AG10803 (cell line): ENCODE measurements at places on chromosomes 5 and 9.

GRCh38 chr5:95621839-95622629, 2.1 kb downstream of the GPR150 start:
- no peak for DNase-seq

GRCh38 chr9:8778356-8778755, 978.8 kb upstream of the DMAC1 start:
- no peak for DNase-seq

- no peak for DNase-seq
These were observed 273.5 kb upstream of the PTGER4 start for GRCh38 chr5:40405996-40406740.

GRCh38 chr5:172450861-172451695, 3.2 kb downstream of the SH3PXD2B start:
- DNase-seq, result peak; percentile 61

DNA sequence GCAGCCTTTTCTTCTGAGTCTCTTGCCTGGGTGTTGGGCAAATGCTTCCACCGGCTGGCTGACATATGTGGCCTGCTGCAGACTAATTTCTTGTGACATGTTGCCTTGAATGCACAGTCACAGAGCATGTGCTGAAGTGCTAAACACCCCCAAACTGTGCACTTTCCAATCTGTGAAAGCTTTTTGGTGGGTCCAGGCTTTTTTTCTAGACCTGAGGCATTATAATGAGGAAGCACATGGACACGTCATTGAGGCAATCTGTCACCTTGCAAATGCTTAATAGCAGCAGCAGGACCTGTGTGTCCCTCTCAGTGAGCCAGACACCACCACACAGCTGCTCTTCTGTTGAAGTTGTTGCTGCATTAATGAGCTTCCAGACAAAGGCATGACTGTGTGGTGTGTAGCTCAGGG, 274.7 kb downstream of the ELAVL2 start:
- DNase-seq, result no peak

DNA sequence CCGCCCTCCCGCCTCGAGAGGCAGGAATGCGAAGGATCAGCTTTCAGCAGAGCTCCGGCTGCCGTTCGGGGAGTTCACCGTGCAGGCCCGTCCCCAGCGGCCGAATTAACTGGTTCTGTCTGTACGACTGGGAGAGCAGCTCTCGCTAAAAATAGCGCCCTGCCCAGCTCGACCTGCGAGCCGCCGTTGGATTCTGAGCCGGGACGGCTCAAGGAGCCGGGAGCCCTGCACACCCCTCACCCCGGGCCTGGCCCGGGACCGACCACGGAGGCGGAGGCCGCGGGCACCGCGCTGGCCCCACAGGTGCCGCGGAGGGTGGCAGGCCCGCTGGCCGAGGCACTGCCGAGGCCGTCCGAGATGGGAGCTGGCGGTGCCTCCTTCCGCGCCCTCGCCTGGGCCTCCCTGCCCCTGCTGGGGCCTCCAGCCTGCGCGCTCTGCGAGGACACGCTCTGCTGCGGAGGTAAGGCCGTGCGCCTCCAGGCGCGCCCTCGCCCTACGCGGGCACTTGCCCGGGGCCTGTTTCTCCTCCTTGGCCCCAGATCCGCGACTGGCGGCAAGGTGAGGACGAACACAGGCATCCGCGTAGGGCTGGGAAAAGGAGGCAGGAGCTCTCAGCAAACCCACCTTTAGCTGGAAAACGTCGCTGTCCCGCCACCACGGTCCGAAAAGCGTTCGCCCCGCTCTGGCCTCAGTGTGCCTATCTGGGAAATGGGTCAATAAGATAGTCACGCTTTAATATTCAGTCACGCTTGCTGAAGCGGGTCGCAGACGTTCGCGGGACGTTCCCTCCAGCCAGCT, 53.1 kb upstream of the DAB2IP start:
- DNase-seq, result peak; percentile 85

DNA sequence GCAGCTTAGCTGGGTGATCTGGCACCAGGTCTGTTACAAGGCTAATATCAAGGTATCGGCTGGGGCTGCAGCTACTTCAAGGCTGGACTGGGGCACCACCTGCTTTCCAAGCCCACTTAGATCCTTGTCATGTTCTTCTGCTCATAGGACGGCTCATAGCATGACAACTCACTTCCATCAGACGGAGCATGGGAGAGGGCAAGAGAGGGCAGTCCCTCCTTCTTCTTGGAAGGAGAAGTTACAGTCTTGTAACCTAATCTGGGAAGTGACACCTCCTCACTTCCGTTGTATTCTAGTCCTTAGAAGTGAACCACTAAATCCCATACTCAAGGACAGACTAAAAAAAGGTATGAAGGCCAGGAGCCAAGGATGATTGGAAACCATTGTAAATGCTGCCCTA, 258.2 kb downstream of the MAST4 start:
- no peak for DNase-seq

- no peak for DNase-seq
These were observed 42.6 kb upstream of the KIF2A start for GRCh38 chr5:62263401-62263800.

DNA sequence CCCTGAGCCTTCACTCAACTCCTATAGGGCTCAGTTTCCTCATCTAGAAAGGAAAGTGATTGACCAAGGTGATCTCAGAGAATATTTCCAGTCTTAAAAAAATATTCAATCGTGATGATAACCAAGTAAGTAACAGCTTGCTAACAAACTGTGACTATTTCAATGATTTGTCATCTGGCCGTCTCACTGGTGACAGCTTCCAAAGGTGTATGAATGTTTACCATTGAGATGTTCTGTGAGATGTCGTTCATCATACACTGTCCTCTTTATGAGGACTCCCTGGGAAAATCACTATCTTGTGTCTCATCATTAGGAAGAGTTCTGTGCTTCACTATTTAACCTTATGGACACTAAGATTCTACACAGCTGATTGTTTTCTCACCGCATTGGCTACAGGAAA, 75.7 kb downstream of the GLIS3 start:
- DNase-seq, result no peak

DNA sequence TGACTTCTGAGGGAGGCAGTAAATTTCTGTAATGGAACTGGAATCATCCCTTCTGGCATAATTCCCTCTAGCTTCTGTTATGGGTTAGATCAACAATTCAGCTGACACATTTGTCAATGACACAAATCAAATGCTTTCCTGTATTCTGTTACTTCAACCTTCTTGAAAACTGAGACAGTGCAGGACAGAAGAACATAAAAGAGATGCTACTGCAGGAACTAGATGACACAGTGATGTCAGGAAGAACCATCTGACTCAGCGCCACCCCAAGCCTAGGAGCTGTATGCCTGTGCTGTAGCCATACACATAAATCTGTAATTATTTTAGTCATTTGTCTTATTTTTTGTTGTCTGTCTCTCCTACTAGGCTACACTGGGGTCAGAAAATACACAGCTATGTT, 18.2 kb upstream of the CEP120 start:
- no peak for DNase-seq

GRCh38 chr9:114214686-114215414, 59.5 kb downstream of the COL27A1 start:
- DNase-seq, result no peak

DNA sequence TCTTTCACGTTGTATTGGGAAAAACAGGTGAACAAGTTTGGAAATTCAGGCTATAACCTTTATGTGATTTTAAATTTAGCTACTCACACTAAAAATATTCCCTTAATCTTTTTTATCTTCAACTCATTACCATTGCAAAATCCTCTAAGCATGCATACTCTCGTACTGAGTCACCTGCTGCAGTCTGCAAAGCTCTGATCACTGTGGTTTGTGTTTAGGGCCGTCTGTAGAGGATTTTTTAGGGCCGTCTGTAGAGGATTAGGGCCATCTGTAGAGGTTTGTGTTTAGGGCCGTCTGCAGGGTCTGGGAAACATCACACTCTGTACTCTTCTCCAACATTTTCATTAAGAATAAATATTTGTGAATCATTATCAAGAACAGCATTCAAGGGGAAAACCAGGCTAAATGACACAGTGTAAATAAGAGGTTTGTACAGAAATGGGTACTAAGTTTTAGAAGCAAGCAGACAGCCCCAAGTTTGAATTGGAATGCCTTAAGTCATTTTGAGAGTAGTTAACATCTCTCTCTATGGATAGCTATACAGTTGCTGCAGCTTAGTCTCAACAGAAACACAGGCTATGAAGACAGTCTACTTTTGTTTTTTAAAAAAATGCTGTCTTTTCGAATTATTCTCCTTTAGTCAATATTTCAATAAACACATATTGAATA, 155.0 kb upstream of the TSLP start:
- peak; percentile 77 for DNase-seq

GRCh38 chr9:112848316-112849151, 42.1 kb downstream of the SLC46A2 start:
- no peak for DNase-seq

- no peak for DNase-seq
These were observed 29.3 kb upstream of the MINAR2 start for GRCh38 chr5:129718471-129719090.

- no peak for DNase-seq
These were observed 250.9 kb upstream of the PIK3R1 start for GRCh38 chr5:67964619-67965018.

- no peak for DNase-seq
These were observed 12.7 kb upstream of the DAB2 start for GRCh38 chr5:39437467-39437866.

DNA sequence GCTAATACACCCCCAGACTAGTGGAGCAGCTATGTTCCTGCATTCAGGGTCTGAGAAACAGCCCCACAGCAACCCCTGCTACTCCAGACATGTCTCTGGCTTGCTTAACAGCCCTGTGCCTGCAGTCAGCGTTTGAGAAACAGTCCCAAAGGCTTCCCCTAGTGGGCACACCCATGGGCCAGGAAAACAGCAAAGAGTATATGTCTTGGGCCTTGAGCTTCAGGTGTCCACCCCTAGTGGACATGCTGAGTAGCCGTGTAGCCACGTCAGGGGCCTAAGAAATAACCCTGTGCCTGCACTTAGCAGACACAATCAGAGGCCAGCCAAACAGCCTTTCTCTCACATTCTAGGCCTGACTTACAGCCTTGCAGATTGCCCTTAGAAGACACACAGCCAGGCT, 698.6 kb downstream of the PTPRD start:
- DNase-seq, result no peak

- no peak for DNase-seq
These were observed 274.2 kb downstream of the TMEM167A start for GRCh38 chr5:82802954-82803353.

GRCh38 chr5:164188733-164189148, 683.3 kb downstream of the MAT2B start:
- no peak for DNase-seq

GRCh38 chr5:99706160-99706559, 777.4 kb upstream of the CHD1 start:
- DNase-seq, result no peak

DNA sequence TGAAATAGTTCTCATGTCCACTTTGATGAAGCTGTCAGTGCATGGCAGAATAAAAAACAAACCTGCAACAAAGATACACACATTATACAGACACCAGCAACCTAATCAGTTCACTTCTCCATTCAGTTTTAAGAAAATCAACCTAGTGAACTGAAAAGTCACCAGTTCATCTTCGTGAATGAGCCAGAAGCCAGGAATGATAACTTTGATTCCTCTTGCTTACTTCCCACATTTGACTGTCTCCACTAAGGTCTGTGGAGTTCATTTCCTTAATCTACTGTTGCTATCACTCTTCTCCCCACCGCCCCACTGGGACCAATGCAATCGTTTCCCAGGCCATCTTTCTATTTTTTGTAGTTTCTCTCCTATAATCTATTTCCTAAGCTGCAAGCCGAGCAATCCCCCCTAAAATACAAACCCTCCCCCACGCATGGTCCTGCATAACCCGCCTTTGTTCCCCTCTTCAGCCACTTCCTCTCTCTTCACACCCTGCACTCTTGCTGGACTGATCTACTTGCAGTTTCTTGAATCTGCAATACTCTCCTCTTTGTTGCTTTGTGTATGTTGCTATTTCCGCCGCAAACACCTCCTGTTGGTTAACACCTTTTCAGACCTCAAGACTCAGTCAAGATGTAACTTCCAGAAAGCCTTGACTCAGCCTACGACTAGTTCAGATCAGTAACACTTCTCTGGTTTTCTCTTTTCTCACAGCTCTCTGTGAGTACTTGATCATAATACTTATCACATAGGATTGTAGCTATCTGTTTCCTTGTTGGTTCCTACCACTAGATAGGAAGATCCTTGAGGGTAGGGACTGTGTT, 16.6 kb downstream of the STOM start:
- DNase-seq, result no peak

- no peak for DNase-seq
These were observed 22.5 kb upstream of the RAD23B start for GRCh38 chr9:107260437-107261081.

- DNase-seq, result peak; percentile 69
These were observed 65.1 kb downstream of the NPR3 start for GRCh38 chr5:32776200-32776599.

DNA sequence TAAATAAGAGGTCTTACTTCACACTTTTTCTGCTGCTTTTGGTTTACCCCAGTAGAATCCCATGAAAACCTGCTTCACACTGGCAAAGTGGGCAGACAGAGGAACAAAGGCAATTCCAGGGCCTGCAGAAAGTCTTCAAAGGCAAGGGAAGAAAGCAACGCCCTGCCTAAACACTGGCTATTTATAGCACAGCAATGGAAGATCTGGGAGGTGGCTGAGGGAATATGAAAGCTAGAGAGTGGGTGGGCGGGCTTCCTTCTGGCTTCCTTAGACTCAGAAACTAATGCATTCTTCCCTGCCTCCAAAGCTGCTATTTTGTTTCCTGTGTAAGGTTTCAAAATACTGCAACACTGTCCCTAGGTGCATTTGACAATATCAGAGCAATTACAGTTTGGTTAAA, 46.8 kb downstream of the ELAVL2 start:
- DNase-seq, result no peak

DNA sequence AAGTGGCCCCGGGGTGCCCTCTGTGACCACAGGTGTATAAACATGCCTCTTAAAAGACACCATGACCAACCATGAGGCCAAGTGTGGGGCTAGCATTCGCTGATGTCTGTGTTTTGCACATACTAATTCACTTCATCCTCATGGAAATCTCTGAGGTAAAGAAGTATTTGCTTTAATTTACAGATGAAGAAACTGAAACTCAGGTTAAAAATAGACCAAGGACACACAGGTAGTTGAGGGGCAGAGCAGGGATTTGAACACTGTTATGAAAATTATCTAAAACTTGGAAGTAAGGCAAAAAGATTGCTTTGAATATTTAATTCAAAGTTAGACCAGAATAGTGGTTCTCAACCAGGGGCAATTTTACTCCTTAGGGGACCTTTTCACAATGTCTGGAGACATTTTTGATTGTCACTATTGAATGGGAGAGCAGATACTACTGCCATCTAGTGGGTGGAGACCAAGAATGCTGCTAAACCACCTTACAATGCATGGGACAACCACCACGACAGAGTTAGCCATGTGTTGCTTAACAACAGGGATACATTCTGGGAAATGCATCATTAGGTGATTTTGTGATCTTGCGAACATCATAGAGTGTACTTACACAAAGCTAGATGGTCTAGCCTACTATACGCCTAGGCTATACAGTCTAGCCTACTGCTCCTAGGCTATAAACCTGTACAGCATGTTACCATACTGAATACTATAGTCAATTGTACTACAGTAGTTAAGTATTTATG, 8.0 kb upstream of the FXN start:
- peak; percentile 39 for DNase-seq

- peak; percentile 69 for DNase-seq
These were observed 580.9 kb upstream of the WWC1 start for GRCh38 chr5:167710444-167711073.
